ENCODE measurements at places on chromosomes 5 and 9. TPM values are rescaled to one million over a fixed set of nuclear protein-coding genes. Genes with fewer than 3 reads are reported as not detected.

The C5orf63 gene
- total RNA-seq, result 1.1 TPM

The FOXD4 gene
- total RNA-seq, result 0.28 TPM

DNA sequence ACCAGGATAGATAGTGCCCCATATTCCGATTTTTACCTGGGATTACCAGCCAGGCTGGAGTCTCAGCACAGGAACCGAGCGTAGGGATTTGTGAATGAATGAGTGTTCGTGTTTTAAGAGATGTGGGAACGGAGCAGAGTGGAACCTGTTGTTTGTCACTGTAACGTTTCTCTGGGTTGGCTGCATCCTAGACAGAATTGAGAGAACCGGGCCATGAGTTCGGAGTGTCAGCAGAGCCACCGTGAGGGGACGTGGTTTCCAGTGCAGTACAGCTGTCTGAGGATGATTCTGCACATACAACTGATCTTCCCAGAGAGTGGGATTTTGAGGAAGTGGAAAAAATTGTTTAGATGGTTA, 1.2 kb downstream of the PDE8B start:
- DNase-seq, result no peak

DNA sequence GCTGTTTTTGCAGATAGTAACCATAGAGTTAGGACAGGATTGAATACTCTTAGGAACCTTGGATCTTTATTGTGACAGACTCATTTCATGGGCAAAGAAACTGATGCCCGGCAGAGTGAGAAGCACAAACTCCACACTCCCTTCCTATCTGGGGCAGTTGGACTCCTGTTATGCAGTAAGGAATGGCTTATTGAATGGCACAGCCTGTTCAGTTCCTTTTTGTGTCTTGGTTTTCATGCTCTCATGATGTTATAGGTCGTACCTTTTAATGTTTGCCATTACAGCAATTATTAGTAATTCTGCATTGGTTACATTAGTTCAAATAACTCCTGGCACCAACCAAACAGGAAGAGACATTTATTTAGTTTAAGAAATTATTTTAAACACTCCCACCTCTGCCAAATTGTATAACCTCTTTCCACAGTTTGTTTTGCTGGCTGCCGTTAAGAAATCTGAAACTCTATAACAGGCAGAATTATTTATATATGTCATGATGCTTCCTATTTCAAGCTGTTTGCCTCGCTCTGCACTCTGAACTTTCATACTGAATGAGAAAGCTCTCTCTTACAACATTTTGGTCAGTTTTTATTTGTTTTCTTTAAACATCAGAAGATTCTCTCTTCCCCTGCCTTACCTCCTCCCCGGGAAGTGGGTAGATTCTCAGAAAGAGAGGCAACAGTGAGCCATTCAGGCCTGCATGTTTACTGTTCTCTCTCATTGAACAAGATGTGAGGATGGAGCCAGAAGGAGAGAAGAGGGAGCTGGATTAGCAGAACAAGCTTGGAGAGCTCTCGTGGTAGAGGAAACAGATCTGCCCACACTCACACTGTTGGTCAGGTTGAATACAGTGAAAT, 144.4 kb downstream of the ARHGEF28 start:
- DNase-seq, result no peak

DNA sequence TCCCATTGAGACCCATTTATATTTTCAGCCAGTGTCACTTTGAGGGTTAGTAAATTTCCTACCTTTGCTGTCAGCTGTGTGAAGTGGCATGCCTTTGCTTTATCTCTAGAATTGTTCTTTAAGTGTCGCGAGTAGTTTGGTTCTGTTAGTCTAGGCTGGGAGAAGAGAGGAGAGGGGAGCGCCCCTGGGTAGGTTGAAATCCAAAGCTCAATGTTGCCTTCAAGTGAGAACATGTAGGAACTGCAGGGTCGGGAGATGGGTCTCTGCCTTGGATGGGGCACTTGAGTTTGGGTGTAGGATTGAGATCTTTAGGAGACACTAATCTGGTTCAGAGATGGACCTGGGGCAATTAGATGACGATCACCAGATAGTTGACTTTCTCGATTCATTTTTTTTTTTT, 46.3 kb downstream of the STC2 start:
- DNase-seq, result no peak

GRCh38 chr9:69121155-69122081, 52.7 kb upstream of the TJP2 start:
- no peak for DNase-seq
